GOT3 (cell line): ENCODE measurements at places on chromosomes 1 and 21.

DNA sequence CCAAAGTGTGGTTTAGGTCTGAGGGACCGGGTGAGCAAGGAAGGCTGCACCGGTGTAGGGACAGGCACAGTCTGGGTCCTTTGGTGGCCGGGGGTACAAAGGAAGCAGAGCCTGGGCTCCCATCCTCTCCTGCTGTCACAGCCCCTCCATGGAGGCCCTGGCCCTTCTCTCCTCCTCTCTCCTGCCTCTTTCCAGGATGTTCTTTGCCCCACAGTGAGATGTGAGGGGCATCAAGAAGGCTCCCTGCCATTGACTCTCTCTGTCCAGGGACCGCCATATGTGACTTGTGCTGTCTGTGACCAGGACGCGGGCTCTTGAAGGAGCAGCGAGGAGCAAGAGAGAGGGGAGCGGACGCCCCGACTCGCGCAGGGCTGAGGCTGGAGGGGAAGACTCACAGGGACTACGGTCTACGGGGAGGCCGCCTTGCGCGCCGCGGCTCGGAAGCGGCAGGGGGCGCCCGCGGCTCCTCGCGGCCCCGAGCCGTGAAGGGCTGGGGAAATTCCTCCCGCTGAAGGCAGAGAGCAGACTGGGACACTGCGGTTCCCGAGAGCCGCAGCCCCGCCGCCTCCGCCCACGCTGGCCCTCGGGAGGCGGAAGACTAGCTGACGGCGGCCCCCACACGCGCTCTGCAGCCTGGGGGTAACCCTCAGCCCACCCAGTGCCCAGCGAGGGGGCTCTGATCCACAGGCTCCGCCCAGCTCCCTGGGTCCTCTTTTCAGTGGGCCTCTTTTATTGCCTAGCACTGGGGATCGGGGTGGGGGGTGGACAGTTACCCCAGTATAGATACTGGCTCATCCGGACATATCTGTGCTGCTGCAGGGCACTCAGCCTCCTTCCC lies 40.8 kb downstream of the MAB21L3 start:
- no peak for DNase-seq

DNA sequence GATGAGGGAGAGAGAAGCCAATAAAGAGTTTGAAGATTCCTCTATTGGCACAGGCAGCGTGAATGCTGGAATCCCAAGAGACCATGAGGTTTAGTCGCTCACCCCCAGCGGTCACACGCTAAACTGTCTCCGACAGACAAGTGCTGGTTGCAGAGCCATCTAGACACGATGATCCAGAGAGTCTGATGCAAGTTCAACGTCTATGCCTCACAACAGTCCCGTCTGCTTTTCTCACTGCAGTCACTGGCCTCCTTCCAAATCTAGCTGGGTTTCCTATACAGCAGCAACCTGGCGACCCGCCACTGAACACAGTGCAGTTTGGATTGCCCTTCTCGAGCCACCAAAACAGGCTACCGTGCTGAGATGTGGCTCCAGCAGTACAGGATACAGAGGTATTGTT lies 98.6 kb upstream of the KRTAP19-8 start:
- DNase-seq, result no peak

- DNase-seq, result no peak
Observed at GRCh38 chr1:215543191-215543606, 23.9 kb upstream of the KCTD3 start.

DNA sequence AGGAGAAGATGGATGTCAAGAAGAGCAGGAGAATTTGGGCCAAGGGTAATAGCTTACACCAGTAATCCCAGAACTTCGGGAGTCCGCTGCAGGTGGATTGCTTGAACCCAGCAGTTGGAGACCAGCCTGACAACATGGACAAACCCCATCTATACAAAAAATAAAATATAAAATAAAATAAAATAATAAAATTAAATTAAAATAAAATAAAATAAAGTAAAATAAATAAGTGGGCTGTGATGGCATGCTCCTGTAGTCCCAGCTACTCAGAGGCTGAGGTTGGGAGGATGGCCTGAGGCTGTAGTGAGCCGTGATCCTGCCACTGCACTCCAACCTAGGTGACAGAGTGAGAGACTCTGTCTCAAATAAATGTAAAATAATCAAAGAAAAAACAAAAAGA lies 1946.7 kb downstream of the MRPL39 start:
- no peak for DNase-seq

- no peak for DNase-seq
Observed at GRCh38 chr21:37724201-37724600, 192.1 kb downstream of the KCNJ6 start.

DNA sequence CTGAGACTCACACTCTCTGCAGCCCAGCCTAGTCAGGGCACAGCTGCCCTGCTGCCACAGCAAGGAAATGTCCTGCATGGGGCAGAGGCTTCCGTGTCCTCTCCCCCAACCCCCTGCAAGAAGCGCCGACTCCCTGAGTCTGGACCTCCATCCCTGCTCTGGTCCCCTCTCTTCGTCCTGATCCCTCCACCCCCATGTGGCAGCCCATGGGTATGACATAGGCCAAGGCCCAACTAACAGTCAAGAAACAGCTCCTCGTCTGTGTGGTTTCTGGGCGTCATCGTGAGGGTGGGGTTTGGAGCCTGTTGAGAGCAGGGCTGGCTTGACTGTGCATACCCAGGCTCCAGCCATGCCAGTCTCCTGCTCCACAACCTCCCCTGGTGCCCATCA lies 19.5 kb downstream of the FAAH start:
- DNase-seq, result no peak

- DNase-seq, result no peak
Observed at GRCh38 chr1:58722967-58723366, 23.1 kb upstream of the MYSM1 start.

- no peak for DNase-seq
Observed at GRCh38 chr1:180923021-180923841, 10.5 kb downstream of the KIAA1614 start.

DNA sequence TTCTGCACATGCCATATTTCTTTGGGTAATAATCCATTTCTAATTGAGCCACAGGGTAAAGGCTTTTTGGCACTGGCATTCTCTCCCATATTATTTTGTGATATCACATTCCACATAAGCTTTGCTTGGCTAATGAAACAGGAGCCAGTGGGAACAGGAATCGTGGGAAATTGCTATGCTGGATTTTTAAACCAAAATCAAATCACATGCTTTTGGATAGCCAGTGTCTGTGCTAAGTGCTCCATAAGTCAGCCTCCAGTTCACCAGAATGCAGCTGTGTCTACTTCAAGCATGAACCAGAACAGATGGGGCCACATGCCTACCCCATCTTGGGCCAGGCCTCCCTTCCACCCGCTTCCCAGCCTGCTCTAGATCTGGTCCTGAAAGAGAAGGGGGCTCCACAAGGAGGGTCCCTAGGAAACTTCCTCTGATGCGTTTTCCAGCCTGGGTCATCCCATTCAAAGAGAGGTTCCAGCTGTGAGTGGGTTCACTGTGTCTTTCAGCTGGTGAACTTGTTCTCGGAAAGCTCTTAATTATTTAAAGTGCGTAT lies 131.2 kb upstream of the COA6 start:
- no peak for DNase-seq

GRCh38 chr1:201648066-201648906 lies 109.4 kb downstream of the NAV1 start:
- DNase-seq, result peak; percentile 93

DNA sequence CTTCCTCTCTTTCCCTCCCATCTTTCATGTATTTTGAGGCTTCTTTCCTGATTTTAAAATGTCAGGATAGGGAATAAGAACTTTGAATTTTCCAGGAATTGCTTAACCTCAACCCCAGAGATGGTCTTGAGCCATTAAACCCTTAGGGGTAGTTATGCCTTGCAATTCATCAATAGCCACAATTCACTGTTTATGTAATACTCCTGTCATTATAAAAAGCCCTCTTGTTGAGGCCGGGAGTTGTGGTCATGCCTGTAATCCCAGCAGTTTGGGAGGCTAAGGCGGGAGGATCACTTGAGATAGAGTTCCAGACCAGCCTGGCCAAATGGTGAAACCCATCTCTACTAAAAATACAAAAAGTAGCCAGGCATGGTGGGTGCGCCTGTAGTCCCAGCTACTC lies 24.5 kb downstream of the SPATA45 start:
- no peak for DNase-seq
